ENCODE measurements at places on chromosomes 6 and 20.

DNA sequence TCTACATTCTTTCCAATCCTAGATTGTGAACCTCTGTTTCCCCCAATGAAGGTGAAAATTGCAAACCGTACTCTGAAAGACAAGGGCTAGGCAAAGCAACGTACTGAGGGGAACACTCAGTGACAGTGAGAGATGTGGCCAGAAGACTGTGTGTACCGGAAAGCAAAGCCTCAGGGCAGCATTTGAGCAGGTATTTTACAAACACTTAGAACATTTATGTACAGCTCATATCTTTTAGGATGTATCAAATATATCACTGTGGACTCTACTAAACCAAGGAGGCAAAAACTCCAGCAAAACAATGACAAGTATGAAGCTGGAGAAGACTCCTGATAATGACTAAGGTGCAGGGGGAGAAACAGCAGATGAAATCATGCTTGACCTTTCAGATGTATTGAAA is 236.9 kb downstream of the FOXC1 start:
- no peak for DNase-seq

GRCh38 chr6:75498862-75499261 is 5.3 kb upstream of the FILIP1 start:
- no peak for DNase-seq

DNA sequence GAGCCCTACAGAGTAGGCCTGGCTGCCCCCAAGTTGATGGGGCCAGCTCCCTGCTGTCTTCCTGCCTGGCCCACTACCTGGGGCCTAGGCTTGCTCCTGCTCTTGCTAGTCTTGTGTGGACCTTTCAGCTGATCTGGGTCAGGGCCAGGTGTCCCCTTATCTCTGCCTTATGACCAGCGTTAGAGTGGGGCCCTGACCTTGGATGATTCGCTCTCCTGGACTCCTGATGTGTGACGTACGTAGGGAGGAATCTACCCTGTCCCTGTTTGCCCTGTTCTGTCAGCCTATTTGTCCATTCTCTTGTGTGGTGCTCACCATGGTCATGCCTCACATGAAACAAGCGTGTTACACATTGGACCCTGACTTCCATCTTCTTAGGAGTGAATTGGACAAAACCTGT is 571.8 kb downstream of the QKI start:
- DNase-seq, result no peak

DNA sequence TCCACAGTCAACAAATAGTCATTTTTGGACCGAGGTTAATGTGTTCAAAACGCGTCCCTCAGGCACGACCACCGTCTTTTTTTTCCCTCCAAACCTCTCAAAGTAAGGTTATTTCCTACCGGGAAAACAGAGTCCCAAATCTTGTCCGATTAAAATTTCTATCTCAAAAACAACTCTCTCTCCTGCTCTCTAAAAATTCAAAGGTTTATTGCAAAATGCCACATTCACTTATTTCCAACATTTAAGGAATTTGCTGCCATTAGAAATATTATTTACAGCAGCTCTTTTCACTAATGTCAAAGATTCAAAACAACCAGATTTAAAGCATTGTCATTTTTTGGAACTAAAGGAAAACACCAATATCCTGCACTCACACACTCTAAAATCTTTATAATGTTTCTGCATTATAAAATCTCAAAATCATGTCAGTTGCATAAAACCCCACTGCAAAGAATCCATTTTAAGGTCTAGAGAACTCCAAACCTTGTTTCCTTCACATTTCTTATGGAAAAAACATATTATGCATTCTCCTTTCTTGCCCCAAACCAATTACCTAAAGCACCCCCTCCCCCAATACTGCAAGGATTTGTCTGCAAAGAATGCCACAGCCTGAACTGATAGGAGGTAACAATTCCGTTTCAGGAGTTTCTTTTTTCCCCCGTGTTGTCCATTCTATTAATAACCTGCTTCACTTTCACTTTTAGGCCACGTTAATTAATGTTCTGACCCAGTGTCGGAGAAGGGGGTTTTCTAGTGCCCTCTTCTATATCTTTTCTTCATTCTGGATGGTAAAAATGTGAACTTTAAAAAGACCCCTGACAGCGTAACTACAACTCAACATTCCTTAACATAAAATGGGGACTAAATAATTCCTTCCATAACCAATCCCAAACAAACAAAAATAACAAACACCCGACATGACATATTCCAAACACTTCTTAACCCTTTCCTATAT is 1.4 kb downstream of the NRN1 start:
- no peak for DNase-seq

- no peak for DNase-seq
Observed at GRCh38 chr6:136766274-136766673, 26.0 kb downstream of the MAP3K5 start.

DNA sequence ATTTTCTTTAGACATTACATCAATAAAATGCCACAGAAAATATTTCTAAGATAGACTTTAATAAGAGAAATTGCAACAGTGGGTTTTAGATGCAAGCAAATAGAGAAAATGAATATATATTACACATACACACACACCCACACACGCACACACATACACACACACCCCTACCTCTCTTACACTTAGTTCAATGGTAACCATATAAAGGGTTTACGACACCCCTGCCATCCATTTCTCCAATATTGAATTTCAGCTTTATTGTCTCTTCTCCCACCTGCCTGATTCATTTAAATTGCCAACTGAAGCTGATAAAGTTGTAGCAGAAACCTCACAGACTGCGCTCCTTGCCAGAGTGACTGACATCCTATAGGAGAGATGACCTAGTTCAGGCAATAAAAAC is 154.6 kb downstream of the ADAT2 start:
- DNase-seq, result no peak

DNA sequence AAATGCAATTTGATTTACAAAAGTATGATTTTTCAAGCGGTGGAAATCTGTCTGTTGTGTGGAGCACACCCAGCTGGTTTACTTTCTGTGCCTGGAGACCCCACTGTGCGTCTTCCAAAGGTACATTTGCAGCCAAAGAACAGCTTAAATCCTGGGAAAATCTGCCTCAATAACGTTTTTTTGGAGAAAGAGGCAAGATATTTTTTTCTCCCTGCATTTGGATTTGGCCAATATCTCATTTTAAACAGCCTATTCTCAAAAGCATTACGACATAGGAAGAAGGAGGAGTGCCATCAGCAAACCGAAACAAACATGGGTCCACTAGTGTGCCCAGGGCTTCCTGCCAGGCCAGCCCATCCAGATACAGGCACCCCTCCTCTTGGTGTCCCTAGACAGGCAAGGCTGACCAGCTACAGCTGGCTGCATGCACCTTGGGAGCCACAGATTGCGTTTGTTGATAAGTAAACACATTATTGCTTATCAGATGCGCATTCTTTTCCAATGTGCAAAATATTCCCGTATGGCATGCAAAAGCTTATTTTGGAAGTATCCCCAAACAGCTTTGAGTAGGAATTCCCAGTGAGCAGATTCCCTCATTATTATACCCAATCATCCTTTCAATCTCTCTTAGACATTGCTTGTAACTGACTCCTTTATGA is 184.5 kb upstream of the MARCKS start:
- no peak for DNase-seq

DNA sequence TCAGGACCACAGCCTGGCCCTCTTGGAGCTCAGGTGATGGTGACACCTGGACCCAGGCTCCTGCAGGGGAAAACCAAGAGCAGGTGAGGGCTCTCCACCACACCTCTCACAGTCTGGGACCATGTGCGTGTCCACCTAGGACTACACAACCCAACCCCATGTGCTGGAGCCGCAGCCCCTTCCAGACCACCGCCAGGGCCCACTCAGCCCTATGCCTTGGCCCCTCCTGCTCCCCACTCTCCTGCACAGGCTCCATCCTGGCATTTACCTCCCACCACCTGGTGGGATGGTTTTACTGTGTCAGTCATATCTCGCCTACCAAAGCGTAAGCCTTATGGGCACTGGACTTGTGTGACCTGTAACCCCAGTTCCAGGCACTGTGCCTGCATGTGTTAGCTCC is 13.1 kb upstream of the ADAM33 start:
- no peak for DNase-seq

DNA sequence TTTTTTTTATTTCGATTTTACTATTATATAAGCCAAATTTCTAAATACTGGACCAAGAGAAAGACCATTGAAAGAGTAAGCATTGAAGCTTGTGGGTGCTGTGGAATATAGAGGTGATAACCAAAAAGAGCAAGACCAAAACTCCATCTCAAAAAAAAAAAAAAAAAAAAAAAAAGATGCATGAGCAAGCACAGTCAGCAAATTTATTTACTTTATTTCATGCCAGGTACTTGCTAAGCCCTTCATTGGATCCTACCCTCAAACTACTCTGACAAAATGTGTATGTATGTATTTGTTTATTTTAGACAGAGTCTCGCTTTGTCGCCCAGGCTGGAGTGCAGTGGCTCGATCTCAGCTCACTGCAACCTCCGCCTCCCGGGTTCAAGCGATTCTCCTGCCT is 27.8 kb downstream of the BAK1 start:
- DNase-seq, result no peak

DNA sequence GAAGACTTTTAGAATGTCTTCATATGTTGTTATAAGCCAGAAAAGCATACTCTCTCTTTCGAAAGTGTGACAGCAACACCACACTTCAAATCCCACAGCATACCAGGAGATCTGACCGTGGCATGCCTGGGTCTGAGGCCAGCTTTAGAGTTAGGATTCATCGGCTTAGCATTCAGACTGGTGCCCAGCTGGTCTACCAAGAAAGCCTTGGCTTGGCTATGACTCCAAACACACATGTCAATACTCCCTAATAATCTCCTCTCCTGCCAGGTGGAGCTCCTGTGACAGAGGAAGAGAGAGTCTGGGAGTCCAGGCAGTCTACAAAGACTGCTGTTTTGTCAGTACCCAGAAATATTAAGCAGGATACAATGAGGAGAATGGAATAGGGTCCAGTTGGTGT is 77.1 kb upstream of the MAN1A1 start:
- no peak for DNase-seq

DNA sequence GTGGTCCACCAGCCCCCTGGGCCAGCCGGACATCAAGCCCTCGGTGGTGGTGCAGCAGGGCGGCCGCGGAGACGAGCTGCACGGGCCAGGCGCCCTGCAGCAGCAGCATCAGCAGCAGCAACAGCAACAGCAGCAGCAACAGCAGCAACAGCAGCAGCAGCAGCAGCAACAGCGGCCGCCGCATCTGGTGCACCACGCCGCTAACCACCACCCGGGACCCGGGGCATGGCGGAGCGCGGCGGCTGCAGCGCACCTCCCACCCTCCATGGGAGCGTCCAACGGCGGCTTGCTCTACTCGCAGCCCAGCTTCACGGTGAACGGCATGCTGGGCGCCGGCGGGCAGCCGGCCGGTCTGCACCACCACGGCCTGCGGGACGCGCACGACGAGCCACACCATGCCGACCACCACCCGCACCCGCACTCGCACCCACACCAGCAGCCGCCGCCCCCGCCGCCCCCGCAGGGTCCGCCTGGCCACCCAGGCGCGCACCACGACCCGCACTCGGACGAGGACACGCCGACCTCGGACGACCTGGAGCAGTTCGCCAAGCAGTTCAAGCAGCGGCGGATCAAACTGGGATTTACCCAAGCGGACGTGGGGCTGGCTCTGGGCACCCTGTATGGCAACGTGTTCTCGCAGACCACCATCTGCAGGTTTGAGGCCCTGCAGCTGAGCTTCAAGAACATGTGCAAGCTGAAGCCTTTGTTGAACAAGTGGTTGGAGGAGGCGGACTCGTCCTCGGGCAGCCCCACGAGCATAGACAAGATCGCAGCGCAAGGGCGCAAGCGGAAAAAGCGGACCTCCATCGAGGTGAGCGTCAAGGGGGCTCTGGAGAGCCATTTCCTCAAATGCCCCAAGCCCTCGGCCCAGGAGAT is 1.0 kb downstream of the POU3F2 start:
- DNase-seq, result no peak

- DNase-seq, result no peak
Observed at GRCh38 chr20:62537649-62538292, 62.0 kb upstream of the GATA5 start.

DNA sequence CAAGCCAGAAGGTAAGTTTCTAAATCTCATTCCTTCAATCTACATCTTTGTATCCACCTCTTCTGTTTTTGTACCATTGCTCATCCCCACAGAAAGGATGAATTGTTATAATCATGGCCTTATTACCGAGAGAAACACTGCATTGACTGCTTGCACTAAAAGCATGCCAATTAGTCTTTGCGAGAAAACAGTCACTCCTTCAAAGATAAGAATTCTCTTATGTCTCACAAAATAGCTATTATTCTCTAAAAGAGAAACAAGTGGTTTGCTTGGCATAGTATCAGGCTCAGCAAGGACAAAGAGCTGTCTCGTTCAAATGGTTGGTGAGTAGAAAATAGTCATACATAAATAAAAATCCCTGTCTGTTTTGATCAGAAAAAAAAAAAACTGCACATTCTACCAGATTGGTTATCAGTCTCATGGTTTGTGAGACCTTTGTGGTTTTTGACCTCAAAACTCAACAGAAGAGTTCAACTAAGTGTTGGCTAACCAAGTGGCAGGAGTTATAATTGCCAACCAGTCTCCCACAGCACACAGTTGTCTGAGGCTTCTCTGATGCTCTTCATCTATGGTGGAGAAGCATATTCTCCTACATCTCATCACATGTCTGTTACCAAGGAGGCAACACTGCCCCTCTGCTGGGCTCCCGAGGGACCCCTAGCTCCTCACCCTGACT is 35.1 kb upstream of the ARMH2 start:
- no peak for DNase-seq

DNA sequence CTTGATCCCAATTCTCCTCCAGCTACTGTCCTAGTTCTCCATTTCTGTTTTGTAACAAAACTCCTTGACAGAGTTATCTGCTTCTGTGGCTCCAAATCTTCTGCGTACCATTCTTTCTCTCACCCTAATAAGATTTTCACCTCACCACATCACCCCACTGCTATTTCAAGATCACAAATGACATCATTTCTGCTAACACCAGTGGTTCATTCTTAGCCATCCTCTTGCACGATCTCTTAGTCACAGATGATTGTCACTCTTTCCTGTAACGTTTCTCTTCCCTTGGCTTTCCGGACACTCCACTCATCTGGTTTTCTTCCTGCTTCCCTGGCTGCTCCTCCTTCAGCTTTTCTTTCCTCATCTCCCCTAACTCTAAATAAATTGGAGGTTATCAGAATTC is 56.8 kb upstream of the FABP7 start:
- no peak for DNase-seq

GRCh38 chr6:53830366-53830765 is 35.6 kb downstream of the LRRC1 start:
- DNase-seq, result no peak

DNA sequence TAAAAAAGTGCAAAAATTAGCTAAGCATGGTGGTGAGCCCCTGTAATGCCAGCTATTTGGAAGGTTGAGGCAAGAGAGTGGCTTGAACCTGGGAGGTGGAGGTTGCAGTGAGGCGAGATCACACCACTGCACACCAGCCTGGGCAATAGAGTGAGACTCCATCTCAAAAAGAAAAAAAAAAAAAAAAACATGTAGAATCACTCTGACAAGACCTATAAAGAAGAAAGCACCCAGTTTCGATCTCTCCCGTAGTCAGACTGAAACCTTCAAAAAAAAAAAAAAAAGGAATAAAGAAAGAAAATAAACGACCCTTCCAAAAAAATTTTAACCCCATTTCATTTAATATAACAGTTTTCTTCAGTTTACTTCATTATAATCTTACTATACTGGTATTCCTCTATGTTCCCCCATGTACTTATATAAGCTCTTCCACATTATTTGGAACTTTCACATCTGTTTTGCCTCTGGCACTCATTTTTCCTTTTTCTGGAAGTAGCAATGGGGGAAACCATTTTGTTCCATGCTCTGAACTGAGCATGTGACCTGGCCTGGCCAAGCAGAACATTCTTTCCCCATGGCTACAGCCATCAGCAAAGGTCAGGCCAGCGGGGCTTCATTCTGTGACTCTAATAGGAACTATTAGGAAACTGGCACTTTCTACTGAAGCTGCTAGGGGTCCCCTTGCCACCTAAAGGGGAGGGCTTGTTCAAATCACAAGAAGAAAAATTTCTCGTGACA is 9.6 kb downstream of the SLC18B1 start:
- DNase-seq, result no peak
